ENCODE measurements at places on chromosomes 5 and 9. TPM values are rescaled to one million over a fixed set of nuclear protein-coding genes. Genes with fewer than 3 reads are reported as not detected.

DNA sequence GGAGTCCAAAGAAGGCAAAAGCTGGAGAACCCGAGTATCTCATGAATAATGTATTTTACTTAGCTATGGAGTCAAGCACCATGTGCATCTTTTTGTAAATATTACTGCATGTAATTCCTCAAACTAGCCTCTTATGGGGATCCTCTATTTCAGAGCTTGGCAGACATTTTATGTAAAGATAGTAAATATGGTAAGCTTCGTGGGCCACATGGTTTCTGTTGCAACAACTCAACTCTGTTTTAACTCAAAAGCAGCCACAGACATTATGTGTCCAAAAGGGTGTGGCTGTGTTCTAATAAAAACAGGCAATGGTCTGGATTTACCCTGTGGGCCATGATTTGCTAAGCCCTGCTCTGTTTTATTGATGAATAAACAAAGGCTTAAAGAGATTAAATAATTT, 17.3 kb downstream of the DAPK1 start:
- DNase-seq: no peak

- no peak for DNase-seq
Measured at GRCh38 chr5:170337045-170337733, 39.6 kb upstream of the LCP2 start.

CNTLN gene
- total RNA-seq: 29.7 TPM

GRCh38 chr9:81477669-81478068, 211.7 kb downstream of the TLE1 start:
- no peak for DNase-seq

PDGFRB gene
- total RNA-seq: 171 TPM

- no peak for DNase-seq
Measured at GRCh38 chr5:6820851-6821479, 107.7 kb downstream of the TENT4A start.

DNA sequence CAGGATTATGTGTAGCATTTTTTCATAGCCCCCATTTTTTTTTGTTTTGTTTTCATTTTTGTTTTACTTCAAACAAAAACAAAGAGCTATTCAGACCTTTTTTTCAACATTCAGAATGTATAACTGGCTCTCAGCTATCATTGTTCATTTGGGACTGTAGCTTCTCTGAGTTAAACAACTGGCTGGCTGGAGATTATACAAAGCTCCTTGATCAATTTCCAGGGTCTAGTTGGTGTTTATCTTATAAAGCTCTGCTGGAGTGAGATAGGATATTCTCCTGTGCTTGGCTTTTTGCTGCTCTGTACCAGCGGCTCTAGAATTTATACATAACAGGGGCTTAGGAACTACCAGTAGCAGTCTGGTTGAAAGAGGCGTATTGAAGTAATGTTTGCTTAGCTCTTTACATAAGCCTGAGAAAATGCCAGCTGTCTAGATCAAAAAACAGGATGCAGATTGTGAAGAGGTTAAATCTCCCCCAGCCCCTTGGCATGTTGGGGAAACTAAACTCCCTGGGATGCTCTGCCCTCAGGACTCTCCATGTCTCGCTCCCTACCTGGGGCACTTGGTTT, 15.2 kb downstream of the GARNL3 start:
- no peak for DNase-seq

- no peak for DNase-seq
Measured at GRCh38 chr9:7909537-7909936, 110.0 kb upstream of the DMAC1 start.

GRCh38 chr9:13810510-13810909, 503.4 kb downstream of the NFIB start:
- no peak for DNase-seq

TXNDC8 gene
- total RNA-seq: not detected

REEP2 gene
- total RNA-seq: 5.7 TPM

PCDHGA10 gene
- total RNA-seq: 9.2 TPM

DNA sequence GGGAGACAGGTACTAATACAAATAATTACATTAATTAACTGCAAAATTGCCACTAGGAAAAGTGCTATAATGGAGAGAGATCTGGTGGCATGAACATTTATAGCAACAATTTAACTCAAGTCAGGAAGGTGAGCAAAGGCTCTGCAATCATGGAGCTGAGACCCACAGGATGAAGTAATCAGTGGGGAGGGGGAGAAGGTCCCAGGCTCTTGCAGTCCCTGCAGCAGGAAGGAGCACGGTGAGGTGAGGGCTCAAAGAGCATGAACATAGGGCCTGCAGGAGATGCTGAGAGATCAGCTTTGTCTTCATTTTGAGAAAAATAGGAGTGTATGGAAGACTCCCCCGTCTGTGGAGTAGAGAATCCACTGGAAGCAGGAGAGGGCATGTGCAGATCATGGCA, 6.5 kb downstream of the PTPN3 start:
- no peak for DNase-seq

AIF1L gene
- total RNA-seq: 46.5 TPM

DNA sequence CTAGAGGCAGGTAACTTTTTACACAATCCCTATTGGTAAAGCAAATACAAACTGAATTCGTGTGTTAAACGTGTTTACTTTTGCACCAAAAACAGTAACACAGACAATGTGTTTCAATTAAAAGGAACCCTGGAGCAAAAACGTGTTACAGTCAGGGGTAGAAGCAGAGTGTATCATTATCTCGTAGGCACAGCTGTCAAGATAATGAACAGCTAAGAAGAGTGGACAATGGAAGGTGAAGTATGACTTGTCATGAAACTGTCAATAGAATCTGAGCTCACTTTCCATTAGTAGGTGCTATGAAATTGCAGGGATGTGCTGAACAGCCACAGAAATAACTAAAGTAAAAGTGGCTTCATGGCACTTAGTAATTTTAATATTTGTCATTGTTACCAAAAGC, 1229.8 kb upstream of the WWC1 start:
- DNase-seq: no peak

GABRB2 gene
- 3.7 TPM for total RNA-seq

DNA sequence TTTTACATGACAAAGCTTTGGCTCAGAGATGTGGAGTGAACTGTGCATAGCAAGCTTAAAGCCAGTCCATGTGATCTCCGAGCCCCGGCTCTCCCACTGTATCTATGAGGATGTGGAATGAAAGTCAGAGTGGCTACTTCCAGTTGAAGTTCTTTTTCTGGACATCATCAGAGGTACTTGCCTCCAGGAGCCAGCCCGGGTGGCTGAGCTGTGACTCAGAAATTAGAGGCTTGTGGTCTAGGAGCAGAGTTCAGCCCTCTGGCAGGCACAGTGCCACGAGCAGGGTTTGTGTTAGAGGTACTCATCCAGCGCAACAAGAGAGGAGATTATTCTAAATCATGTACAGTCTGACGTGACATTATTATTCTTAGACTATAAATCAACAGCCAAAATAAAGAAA, 322.5 kb downstream of the CDK5RAP2 start:
- no peak for DNase-seq

- no peak for DNase-seq
Measured at GRCh38 chr9:38732885-38733284, 13.0 kb upstream of the FAM240B start.

GRCh38 chr9:75664597-75664996, 225.9 kb upstream of the PCSK5 start:
- no peak for DNase-seq

GRCh38 chr9:121880343-121880898, 212.7 kb downstream of the TTLL11 start:
- DNase-seq: no peak

DRD1 gene
- 0.21 TPM for total RNA-seq

- no peak for DNase-seq
Measured at GRCh38 chr9:135835131-135835530, 72.2 kb downstream of the CAMSAP1 start.

DNA sequence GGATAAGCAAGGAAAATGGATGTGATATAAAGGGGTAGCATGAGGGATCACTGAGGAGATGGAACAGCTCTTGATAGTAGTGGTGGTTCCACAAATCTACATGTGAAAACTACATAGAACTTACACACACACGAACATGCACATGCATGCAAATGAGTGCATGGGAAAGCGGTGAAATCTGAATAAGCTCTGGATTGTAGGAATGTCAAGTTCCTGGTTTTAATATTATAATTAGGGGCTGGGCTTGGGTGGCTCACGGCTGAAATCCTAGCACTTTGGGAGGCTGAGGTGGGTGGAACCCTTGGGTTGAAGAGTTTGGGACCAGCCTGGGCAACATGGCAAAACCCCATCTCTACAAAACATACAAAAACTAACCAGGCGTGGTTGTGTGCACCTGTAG, 13.1 kb upstream of the PDCL start:
- DNase-seq: no peak

IFNA13 gene
- total RNA-seq: not detected

TGFBR1 gene
- 24.0 TPM for total RNA-seq

- DNase-seq: no peak
Measured at GRCh38 chr9:93005876-93006275, 52.6 kb upstream of the SUSD3 start.

ZNF484 gene
- total RNA-seq: 17.4 TPM

GRCh38 chr9:133861692-133862091, 123.5 kb upstream of the SARDH start:
- no peak for DNase-seq

- DNase-seq: no peak
Measured at GRCh38 chr5:73564675-73565074, 764 bp downstream of the ANKRA2 start.

TOR1B gene
- 19.2 TPM for total RNA-seq

DNA sequence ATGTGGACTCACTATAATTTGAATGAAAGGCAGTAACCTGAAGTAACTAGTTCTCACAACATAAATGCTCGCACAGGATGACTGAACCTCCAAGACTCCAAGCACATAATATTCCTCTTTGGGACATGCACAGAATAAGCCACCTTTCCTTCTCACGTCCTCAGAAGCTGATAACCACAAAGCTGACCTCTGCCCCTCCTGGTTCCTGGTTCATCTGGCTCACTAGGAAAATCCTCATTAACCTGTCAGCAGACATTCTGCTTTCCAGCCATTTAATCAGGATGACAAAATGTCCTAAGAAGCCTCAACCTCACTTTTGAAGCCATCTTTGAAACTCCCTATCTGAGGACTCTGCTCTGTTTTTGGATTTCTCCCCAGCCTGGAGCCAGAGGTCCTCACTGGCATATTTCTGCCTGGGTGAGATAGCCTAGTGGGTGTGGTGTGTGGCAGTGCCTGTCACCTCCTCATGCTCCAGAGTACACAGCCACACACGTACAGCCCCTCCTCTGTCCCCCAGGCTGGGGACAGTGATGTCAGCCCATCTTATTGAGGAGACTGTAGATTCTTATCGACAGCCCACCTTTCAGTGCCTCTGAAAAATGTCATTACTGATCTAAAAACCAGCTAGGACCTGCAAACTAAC, 10.3 kb downstream of the ANKH start:
- DNase-seq: no peak

TAS2R1 gene
- not detected for total RNA-seq

DNA sequence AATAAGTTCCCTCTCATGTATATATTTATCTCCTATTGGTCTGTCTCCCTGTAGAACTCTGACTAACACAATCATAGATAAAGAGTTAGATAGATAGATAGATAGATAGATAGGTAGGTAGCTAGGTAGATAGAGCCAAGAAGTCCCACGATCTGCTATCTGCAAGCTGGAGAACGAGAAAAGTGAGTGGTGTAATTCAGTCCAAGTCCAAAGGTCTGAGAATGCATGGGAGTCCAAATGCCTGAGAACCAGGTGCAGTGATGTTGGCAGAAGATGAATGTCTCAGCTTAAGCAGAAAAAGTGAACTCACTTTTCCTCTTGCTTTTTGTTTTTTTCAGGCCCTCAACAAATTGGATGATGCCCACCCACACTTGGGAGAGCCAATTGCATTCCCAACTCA, 37.7 kb upstream of the ZFR start:
- no peak for DNase-seq

GRCh38 chr9:133460405-133461175, 812 bp downstream of the CACFD1 start:
- DNase-seq: peak; percentile 33

OTP gene
- not detected for total RNA-seq

SLC23A1 gene
- not detected for total RNA-seq

- no peak for DNase-seq
Measured at GRCh38 chr5:178368716-178369300, 136.2 kb upstream of the PHYKPL start.

SPINK7 gene
- not detected for total RNA-seq

DNA sequence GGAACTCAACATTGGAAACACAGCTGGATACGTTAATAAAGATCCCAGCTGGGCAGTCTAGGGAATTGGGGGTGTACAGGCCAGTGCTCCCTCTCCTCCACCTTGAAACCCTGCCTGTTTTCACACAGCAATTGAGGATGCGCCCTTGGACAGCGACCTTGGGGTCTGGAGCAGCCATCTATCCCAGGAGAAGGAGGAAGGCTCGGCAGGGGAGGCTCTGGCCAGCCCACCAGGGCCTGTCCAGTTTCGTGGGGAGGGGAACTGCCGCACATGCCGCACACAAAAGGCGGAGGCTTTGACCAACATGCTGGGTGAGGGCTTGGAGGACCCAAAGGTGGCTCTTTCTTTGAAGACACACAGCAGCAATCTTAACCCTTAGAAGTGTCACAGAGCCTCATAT, 1.4 kb downstream of the COL23A1 start:
- DNase-seq: no peak

IRX2 gene
- not detected for total RNA-seq

DNA sequence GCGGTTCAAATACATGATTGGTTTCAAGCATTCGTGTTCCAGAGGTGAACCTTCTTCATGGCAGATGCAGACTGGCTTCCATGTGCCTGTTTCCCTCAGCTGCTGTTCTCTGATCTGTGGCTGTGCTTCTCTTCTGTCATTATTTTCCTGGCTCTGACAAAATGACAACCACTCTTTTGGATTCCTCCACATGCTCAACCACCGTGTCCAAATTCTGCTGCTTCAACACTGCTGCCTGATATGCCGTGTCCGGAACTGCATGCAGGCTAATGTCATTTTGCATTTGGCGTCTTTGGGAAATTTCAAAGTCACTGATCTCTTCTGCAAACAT, 368.7 kb upstream of the ZNF608 start:
- no peak for DNase-seq

DNA sequence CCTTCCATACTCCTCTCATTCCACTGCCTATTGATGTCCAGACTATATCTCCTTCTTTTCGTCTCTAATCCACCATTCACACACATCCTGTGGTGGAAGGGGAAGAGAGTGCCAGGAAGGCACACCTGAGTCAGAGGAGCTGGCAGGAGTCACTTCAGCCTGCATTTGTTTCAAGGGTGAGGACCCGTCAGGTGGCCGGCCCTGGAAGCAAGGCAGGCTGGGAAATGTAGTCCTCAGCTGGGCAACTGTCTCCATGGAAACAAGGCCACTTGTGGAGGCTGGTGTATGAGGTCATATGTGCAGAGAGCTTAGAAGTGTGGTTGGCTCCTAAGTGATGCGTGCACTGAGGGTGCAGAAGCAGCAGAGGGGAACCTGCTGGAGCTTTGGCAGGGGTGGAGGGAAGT, 278.4 kb downstream of the NSG2 start:
- no peak for DNase-seq

DNA sequence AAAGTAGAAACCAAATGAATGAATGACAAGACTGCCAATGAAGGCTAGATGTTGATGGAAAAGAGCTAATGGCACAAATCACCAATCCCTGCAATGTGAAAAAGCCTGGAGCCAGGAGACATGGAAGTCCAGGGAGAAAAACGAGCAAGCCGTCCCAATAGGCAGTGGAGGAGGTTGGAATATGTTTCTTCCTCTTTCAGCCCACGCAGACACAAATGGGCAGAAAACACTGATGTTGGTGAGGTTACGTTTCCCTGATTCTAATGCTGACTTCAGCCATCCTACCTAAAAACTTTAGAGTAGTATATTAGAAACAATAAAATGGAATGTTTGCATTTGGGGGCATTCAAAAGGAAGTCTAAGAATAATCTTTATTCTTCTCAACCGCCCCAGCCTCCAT, 23.9 kb upstream of the KIF2A start:
- no peak for DNase-seq

Measured in tibial nerve (tissue), 4 donors.